Activated CD8-positive, alpha-beta T cell treated with anti-CD3 and anti-CD28 coated beads, Interleukin-2, amount 10 ng/mL, durations not matched to agents 7 days and 5 days (primary cell): ENCODE measurements at places on chromosomes 7 and 10. TPM values are rescaled to one million over a fixed set of nuclear protein-coding genes. Genes with fewer than 3 reads are reported as not detected.

- DNase-seq: no peak
Observed at GRCh38 chr10:97744405-97745035, 7.6 kb downstream of the ZFYVE27 start.

DNA sequence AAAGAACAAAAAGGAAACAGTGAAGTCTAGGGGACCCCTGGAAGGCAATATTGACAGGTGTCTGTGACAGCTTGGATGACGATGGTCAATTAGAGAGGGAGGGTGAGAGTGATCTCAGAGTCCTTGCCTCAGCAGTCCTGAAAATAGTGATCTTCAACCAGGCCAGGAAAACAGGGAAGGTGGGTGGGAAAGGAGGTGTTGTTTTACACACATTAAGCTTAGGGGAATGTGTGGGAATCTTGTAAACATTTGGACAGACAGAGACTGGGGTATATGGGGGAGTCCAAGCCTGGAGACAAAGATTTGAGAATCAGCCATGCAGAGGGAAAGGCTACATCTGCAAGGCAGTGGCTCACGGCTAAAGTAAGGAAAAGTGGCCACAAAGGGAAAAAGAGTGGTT is 27.5 kb upstream of the CCNY start:
- no peak for DNase-seq

The BUB3 gene
- total RNA-seq: 267 TPM

DNA sequence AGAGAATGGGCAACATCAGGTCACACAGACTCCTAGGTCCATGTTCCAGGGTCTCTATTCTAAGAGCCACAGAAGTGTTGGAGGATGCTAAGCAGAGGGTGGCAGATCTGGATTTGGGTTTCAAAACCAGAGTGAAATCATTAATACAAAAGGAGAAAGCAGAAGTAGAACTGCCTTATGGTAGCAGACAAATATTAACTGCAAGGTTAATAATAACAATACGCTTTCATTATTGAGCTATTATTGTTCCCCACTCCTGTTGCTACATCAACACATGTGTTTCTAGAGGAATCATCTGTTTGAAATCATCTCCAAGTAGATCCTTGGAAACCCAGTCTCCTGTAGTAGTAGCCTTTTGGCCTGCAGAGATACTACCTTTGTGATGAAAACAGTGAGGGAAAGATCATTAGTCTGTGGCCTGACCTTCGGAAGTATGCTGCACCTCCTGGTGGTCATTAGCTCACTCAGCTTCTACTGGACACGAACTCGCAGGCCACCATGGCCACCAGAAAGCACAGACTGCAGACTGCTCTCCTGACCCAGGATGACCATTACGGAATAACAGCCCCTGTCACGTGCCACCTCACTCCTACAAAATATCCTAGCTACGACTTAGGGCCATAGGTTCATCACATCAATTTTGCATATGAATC is 84.6 kb downstream of the XPNPEP1 start:
- no peak for DNase-seq

The UCN3 gene
- total RNA-seq: not detected

The PARD3 gene
- 0.63 TPM for total RNA-seq

DNA sequence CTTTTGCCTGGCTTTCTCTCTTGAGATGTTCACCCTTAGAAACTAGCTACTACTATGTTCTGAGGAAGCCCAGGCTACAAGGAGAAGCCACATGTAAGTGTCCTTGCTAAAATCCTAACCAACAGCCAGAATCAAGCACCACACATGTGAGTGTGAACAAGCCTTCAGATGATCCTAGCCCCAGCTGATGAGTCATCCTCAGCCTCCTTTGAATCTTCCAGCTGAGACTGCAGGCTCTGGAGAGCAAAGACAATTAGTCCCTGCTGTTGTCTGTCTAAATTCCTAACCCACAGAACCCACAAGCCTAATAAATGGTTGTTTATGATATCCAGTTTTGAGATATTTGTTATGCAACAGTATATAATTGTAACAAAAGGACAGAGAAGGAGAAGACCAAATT is 92.8 kb upstream of the TAC1 start:
- DNase-seq: no peak

The TRIM8 gene
- 45.0 TPM for total RNA-seq

GRCh38 chr10:20746856-20747255 is 150.3 kb downstream of the NEBL start:
- no peak for DNase-seq

DNA sequence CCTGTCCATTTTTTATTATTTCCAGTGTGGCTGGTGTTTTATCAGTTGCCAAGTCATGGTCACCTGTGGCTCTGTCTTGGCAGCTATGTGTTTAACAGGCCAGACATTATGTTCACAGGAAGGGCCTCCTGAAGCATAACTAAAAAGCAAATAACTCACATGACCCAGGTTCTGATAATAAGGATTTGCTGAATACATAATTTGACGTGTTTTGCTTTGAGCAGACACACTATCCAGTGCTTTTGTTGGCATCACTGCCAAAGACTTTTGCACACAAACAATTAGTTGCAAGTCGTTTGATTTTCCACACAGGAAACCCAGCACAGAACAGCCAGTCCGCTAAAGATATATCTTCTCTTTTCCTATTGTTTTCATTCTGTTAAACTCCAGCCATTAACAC is 173.6 kb downstream of the ARL4A start:
- no peak for DNase-seq

The IL6 gene
- total RNA-seq: 0.65 TPM

DNA sequence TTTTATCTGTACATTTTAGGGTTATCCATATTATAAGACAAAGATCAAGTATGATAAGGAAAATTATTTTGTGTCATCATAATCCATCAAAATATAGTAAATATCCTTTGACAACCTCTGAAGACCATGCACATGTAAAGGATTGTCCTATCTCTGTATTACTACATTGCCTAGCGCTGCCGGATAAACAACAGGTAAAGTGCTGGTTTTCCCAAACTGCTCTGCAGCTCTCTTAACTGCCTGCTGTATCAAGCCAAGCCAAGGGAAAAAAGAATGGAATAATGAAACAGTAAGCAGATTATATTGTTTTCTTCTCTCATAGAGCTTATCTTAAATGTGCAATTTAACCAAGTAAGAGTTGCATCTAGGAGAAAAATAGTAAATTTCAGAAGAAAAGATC is 70.8 kb downstream of the PTF1A start:
- no peak for DNase-seq
